ENCODE measurements at places on chromosomes 3 and 15.

DNA sequence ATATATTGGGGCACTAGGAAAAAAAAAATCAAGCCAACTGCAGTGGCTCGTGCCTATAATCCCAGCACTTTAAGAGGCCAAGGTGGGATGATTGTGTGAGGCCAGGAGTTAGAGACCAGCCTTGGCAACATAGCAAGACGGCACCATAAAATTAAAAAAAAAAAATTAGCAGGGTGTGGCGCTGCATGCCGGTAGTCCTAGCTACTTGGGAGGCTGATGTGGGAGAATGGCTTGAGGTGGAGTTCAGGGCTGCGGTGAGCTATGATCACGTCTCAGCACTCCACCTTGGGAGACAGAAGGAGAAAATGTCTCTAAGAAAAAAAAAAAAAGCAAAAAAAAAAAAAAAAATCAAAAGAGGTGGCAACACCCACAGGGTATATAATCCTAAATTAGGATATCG is 49.6 kb downstream of the INO80 start:
- DNase-seq = no peak

DNA sequence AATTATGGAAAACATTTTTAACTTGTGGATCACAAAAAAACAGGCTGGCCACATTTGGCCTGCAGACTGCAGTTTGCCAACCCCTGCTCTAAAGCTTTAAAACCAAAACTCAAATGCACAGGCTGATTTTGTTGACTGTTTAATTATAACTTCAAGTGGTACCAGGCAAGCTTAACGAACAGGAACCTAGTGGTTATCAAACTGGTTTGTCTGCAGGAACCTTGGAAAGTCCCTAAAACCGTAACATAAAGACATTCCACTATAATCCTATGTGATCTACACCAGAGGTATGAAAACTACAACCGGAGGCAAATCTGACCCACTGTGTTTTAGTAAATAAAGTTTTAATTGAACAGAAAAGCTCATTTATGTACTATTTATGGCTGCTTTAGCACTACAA is 52.4 kb downstream of the TBL1XR1 start:
- peak; percentile 11 for DNase-seq

- no peak for DNase-seq
Measured at GRCh38 chr15:43931119-43931518, 104.3 kb downstream of the WDR76 start.

GRCh38 chr3:127027061-127027735 is 44.3 kb downstream of the PLXNA1 start:
- DNase-seq = no peak

- DNase-seq = no peak
Measured at GRCh38 chr3:106008766-106009165, 140.0 kb upstream of the CBLB start.

GRCh38 chr15:96320703-96321638 is 9.5 kb upstream of the NR2F2 start:
- no peak for DNase-seq

GRCh38 chr3:89434621-89435380 is 327.4 kb downstream of the EPHA3 start:
- no peak for DNase-seq

GRCh38 chr3:166829896-166830295 is 550.2 kb downstream of the ZBBX start:
- DNase-seq = no peak

DNA sequence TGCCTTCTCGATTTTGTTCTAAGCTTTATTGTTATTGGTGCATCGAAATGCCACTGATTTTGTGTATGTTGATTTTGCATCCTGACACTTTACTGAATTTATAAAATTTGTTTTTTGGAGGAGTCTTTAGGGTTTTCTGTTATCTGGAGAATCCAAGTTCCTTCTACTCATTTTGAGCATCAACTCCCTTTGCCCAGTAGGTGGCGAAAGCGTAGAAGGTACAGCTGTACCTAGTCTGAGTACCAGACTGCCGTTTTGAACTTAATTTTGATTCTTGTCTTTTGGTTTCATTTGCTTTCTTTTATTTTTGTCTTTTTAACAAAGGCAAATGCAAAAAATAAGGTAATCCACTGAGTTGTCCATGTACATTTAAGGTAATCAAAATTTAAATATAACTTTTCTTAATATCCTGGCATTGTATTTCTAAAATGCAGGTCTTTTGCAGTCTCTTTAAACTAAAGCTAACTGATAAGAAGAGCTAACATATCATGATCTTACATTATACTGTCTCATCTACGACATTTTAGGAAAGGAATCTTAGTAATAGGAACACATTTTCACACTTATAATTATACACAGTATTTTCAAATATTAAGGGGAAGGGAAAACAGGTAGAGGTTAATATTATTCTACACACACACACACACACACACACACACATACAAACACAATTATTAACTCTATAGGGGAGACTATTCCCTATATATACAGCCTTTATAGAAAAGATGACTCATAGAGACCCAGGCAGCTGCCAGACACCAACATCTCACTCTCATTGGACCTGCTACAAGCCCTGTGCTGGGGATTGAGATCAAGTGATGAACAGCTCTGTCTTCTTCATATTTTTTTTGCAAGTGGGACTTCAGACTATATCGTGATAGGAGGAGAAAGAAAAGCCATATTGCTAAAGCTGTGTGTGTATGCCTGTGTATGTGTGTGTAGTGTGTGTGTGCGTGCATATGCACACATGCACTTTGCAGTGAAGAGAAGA is 71.8 kb downstream of the SYNPR start:
- peak; percentile 73 for DNase-seq

- no peak for DNase-seq
Measured at GRCh38 chr3:126293370-126294082, 63.7 kb downstream of the KLF15 start.

GRCh38 chr15:25737218-25737643 is 125.9 kb downstream of the ATP10A start:
- no peak for DNase-seq

DNA sequence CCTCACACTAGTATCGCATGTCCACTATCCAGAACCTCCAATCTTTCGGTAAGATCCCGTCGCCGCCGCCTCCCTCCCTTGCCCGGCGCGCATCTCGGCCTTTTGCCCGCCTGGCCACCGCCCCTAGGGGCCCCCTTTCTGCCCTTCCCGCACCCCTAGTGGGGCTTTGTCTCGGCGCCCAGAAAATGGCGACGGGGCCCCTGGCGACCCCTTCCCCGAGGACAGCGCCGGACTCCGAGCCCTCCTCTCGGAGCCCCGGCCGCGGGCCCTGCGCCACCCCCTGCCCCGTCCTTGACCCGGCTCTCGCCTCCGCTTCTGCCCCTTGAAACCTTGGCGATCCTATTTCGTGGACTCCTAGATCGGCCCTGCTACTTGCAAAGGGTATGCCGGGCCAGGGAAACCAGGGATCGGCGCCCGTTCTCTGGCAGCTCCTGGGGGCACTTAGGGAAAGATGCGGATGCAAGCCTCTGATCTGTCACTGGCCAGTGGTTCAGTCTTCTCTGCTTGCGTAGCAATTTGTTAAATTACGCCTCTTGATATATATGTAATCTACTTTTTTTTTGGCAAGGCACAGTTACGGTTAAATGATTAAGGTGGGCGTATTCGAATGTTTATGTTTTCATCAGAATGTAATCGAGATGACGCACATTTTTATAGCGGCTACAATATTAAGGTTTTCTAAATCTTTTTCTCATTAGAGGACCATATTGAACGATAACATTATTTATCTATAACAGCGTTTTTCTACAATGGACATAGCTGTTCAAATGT is 603 bp downstream of the EIF1B start:
- DNase-seq = peak; percentile 57

- no peak for DNase-seq
Measured at GRCh38 chr15:52529341-52529924, 753 bp upstream of the MYO5A start.

DNA sequence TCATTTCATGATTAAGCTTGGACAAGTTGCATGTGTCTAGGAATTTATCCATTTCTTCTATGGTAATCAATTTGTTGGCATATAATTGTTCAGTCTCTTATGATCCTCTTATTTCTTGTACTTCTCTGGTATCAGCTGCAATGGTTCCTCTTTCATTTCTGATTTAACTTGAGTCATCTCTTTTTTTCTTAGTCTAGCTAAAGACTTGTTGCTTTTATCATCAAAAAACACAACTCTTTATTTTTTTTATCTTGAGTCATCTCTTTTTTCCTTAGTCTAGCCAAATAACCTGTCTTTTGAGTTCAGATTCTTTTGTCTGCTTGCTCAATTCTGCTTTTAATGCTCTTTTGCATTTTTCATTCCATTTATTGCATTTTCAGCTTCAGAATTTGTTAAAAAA is 37.3 kb downstream of the UBE3A start:
- DNase-seq = peak; percentile 79

DNA sequence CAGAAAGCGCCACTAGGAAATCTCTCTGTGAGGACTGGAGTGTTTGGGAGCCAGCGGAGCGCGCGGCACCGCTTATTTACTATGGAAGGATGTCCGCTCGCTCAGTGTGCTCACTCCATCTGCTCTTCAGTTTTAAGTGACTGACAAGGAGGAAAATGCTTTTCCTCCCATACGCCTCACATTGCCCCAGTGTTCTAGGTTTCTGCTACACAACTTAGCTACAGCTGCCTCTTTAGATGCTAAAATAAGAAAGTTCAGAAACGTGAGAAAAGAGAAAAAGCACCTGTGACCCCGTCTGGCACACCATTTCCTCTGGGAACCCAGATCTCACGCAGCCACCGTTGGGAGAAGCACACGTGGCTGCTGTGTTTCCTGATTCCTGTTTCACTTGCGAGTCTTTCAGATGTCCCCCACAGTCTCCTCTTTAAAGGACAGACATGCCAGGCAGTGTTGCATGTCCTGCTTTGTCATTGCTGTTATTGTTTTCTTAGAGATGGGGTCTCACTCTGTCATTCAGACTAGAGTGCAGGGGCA is 11.7 kb upstream of the MUSTN1 start:
- peak; percentile 22 for DNase-seq

DNA sequence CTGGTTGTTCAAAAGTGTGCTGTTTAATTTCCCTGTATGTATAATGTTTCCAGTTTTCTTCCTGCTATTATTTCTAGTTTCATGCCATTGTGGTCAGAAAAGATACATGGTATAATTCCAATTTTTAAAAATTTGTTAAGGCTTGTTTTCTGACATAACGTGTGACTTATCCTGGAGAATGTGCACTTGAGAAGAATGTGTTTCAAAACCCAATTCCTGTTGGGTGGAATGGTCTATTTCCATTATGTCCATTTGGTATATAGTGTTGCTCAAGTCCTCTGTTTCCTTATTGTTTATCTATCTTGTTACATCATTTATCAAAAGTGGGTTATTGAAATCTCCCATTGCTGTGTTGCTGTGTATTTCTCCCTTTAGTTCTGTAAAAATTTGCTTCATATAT is 215.4 kb downstream of the GREM1 start:
- DNase-seq = no peak

GRCh38 chr3:46869440-46869839 is 6.2 kb upstream of the MYL3 start:
- DNase-seq = no peak

DNA sequence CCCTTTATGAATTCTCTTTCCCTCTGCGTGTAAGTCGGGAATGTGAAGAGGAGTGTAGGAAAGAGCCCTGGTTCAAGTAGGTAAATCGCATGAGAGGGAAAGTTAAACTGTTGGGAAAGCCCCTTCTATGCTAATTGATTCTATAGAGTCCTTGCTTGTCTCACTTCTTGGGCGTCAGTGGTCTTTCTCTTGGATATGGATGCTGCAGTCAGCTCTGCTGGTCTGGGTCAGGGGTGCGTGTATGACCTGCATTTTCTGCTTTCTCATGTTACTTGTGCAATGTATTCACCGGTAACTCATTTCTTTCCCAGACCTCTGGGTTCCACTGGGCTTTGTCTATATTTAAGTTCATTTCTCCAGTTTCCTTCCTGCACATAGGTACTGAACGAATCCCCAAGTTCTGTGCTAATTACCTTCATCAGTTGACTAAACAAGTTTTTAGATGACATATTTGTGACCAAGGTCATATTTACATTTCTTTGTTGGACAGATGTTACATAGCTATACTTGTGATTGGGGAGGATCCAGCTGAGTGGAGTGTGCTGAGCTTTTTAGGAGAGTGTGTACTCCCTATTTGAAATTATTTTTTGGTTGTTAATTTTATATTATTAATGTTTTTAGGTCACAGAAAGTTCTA is 1.4 kb downstream of the SETD5 start:
- DNase-seq = peak; percentile 56

- DNase-seq = no peak
Measured at GRCh38 chr3:74768010-74768409, 153.6 kb upstream of the CNTN3 start.

DNA sequence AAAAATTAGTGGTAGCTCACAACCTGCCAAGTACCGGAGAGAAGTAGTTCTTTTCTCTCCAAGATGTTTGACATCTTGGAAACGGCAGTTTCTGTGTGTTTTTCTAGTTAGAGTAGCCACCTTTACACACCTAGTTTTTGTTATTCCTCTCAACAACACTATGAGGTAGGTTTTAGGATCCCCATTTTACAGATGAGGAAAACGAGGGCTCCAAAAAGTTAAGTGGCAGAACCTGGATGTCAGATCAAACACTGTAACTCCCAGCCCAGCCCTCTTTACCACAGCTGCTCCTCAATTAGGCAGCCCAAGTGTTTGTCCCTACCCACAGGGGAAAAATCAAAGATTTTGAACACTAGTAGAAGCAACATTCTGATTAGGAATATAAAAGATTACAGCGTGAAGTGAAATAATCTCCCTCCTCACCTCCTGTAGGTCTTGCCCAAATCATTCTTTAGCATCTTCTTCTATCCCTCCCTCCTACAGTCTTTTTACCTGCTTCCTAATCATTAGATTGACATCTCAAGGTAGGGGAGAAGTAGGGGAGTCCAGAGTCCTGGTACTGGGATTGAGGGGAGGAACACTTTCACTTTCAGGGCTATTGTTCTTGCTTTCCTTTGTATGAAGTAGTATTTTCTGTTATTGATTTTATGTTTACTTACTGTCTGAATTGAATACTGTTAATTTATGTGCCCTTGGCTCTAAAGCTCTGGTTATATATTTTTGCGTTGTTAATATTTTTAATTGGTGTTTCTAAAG is 142.6 kb downstream of the CMSS1 start:
- DNase-seq = no peak

- peak; percentile 83 for DNase-seq
Measured at GRCh38 chr3:12170207-12170606, 11.5 kb upstream of the TIMP4 start.

- DNase-seq = no peak
Measured at GRCh38 chr15:60800299-60801072, 321.5 kb upstream of the ICE2 start.

DNA sequence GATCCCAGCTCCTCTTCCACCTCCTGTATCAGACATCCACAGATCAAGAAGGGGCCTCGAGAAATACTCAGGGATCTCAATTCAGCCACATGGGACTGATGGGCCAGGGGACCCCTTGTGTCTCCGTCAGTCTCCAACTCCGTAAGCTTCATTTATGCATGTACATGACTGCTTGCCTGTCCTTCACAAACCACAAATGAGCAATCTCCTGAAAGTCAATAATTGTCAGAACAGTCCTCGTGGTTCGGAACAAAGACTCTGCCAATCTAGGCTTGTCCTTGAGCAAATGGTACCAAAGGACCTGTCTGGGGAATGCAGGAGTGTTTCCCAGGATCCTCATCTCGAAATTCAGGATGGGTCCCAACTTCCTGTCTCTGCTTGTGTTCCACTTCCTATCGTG is 20.8 kb downstream of the SLC12A8 start:
- no peak for DNase-seq

Data from suppressor macrophage (primary cell).